A549 treated with Hydrocortisone at 1 μM for 4 hours (cell line): ENCODE measurements at places on chromosomes 2 and 18. TPM values are rescaled to one million over a fixed set of nuclear protein-coding genes. Genes with fewer than 3 reads are reported as not detected.

DOK6 gene
- total RNA-seq: not detected in 5 replicates

TFCP2L1 gene
- 18.4 to 26.2 TPM (median 22.4 TPM) in 5 replicates for total RNA-seq

ZNF521 gene
- total RNA-seq: not detected in 5 replicates

COL6A3 gene
- 0.14 to 0.43 TPM (median 0.36 TPM) in 5 replicates for total RNA-seq

TNFRSF11A gene
- total RNA-seq: 5.7 to 8.2 TPM (median 6.8 TPM) in 5 replicates

NDC80 gene
- 10.7 to 14.3 TPM (median 13.6 TPM) in 5 replicates for total RNA-seq

REG3G gene
- total RNA-seq: not detected in 5 replicates

AQP12B gene
- not detected in 5 replicates for total RNA-seq

CCDC141 gene
- 0.01 TPM in 1 of 5 replicates, not detected in the others for total RNA-seq

PFN4 gene
- 1.7 to 2.3 TPM (median 1.8 TPM) in 5 replicates for total RNA-seq

MC4R gene
- total RNA-seq: not detected in 5 replicates

EGR4 gene
- total RNA-seq: 0.13 to 0.33 TPM (median 0.15 TPM) in 5 replicates

POTEJ gene
- not detected in 5 replicates for total RNA-seq

TUBA4B gene
- total RNA-seq: 0.15 to 0.33 TPM (median 0.20 TPM) in 5 replicates

NR4A2 gene
- total RNA-seq: 1.7 to 3.1 TPM (median 2.1 TPM) in 5 replicates

AMER3 gene
- not detected in 5 replicates for total RNA-seq

EML6 gene
- 1.0 to 1.6 TPM (median 1.4 TPM) in 5 replicates for total RNA-seq

CD8B2 gene
- not detected in 5 replicates for total RNA-seq

KIF5C gene
- 0.21 to 0.46 TPM (median 0.32 TPM) in 5 replicates for total RNA-seq

VWC2L gene
- not detected in 5 replicates for total RNA-seq

CHRND gene
- not detected in 5 replicates for total RNA-seq

SKOR2 gene
- total RNA-seq: not detected in 5 replicates

FAM228A gene
- total RNA-seq: not detected in 5 replicates

OTOF gene
- 0.09 to 0.31 TPM (median 0.13 TPM) in 5 replicates for total RNA-seq

TUBA3D gene
- 5.1 to 10.0 TPM (median 5.8 TPM) in 5 replicates for total RNA-seq

ACVR1C gene
- total RNA-seq: 0.02 to 0.05 TPM in 2 of 5 replicates, not detected in the others

TUBB8B gene
- total RNA-seq: not detected in 5 replicates

MEP1B gene
- 0.06 to 0.10 TPM in 2 of 5 replicates, not detected in the others for total RNA-seq

TMEM200C gene
- not detected in 5 replicates for total RNA-seq

TEKT4 gene
- not detected in 5 replicates for total RNA-seq

ESPNL gene
- 0.10 to 0.38 TPM (median 0.13 TPM) in 5 replicates for total RNA-seq

KIF1A gene
- total RNA-seq: 0.74 to 1.4 TPM (median 0.84 TPM) in 5 replicates

PROKR1 gene
- total RNA-seq: not detected in 5 replicates

CCDC74A gene
- total RNA-seq: 10.7 to 15.4 TPM (median 15.0 TPM) in 5 replicates

MYCN gene
- total RNA-seq: not detected in 5 replicates

PRKD3 gene
- total RNA-seq: 8.7 to 17.6 TPM (median 13.2 TPM) in 5 replicates

PSMA8 gene
- total RNA-seq: not detected in 5 replicates

SERPINB5 gene
- total RNA-seq: 0.13 to 0.45 TPM (median 0.17 TPM) in 5 replicates

ITPRIPL1 gene
- not detected in 5 replicates for total RNA-seq

PAX8 gene
- 0.54 to 1.3 TPM (median 0.97 TPM) in 5 replicates for total RNA-seq

MAPK4 gene
- total RNA-seq: 0.13 to 0.28 TPM (median 0.18 TPM) in 5 replicates

MPP4 gene
- total RNA-seq: 0.03 to 0.15 TPM (median 0.07 TPM) in 5 replicates

SCTR gene
- not detected in 5 replicates for total RNA-seq

FAM237A gene
- total RNA-seq: not detected in 5 replicates

CXCR4 gene
- 0.46 to 0.99 TPM (median 0.56 TPM) in 5 replicates for total RNA-seq

PLA2R1 gene
- 1.6 to 2.7 TPM (median 2.4 TPM) in 5 replicates for total RNA-seq

TMEM37 gene
- total RNA-seq: 1.5 to 2.5 TPM (median 1.8 TPM) in 5 replicates

SLC5A7 gene
- not detected in 5 replicates for total RNA-seq

SLC8A1 gene
- 0.21 to 0.41 TPM (median 0.29 TPM) in 5 replicates for total RNA-seq

COL3A1 gene
- 0.09 to 0.21 TPM (median 0.20 TPM) in 5 replicates for total RNA-seq

UGT1A5 gene
- total RNA-seq: 0.08 to 0.13 TPM in 2 of 5 replicates, not detected in the others

GPR35 gene
- total RNA-seq: 0.61 to 0.90 TPM (median 0.87 TPM) in 5 replicates

IL18RAP gene
- 0.03 to 0.09 TPM (median 0.06 TPM) in 4 of 5 replicates, not detected in the other for total RNA-seq

CRYBA2 gene
- total RNA-seq: not detected in 5 replicates

CYTIP gene
- 0.09 to 0.22 TPM (median 0.20 TPM) in 3 of 5 replicates, not detected in the others for total RNA-seq
